ENCODE measurements at places on chromosomes 5 and 9.
A peak's percentile ranks its signal among the peaks of the same experiment; 100 is the strongest.

GRCh38 chr9:68742333-68742730, 37.3 kb downstream of the PIP5K1B start:
- DNase-seq, result no peak

DNA sequence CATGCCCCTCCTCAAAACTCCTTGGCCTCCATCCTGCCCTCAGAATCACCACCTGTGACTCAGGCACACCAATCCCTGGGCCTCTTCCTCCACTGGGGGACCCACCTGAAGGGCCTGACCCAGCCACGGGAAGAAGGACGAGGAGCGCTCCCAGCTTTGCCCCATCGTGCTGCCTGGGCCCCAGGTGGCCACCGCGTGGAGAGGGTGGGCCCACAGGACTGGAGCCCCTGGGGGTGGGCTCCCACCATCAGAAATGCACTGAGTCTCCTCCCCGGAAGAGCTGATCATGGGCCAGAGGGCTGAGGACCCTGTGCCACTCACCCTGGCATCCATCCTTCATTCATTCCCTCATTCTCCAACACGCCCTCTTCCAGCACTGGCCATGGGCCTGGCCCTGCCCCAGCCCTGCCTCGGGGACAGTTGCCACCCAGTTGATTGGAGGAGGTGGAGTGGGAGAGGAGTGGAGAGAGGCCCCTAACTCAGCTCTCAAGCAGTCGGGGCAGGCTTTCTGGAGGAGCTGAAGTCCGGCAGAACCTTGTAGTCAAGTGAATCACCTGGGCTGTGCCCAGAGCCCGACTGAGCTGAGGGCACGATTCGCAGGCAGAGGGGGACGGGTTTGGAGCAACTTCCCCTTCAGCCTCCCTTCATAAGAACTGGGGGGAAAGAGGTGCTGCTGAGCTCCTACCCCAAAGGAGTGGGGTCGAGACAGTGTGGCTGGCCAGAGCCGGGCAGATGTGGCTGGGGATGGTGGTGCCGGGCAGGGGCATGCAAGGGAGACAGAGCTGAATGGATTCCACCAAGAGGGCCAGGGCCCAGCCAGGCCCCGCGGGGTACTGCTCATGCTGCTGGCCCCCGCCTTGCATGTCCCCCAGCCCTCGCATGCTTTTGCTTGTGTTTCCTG, 29.6 kb downstream of the DNM1 start:
- no peak for DNase-seq

DNA sequence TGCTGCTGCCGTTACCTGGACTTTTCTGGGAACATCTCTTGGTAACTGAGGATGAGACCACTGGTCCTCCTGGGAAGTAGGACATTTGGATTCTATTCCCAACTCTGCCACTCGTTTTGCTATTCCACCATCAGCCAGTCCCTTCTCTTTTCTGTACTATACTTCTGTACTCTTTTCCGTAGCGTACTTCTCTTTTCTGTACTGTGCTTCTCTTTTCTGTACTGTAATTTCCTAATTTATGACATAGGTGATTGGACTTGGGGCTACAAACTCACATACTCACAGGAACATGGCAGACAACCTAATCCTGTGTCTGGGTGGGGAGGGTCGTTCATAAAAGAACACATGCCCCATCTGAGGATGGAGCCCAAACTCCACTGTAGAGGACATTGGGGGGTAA, 335.3 kb upstream of the PANK3 start:
- DNase-seq, result no peak

DNA sequence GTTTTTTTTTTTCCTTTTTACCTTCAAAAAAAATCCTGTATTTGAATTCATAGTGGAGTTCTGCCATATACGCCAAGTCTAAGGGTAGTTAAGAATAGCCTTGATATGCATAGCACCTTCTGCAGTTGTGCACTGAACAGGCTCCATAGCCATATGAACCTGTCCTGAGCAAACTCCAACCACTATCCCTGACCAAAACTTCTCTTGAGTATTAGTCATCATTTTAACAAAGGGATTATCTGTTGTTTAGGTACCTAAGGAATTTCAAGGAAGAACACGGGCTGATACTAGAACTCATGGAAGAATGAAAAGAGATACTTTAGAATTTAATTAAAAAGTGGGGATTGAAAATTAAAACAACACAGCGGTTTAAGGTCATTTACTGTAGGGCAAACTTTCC, 1.9 kb upstream of the FBXO38 start:
- DNase-seq, result no peak

DNA sequence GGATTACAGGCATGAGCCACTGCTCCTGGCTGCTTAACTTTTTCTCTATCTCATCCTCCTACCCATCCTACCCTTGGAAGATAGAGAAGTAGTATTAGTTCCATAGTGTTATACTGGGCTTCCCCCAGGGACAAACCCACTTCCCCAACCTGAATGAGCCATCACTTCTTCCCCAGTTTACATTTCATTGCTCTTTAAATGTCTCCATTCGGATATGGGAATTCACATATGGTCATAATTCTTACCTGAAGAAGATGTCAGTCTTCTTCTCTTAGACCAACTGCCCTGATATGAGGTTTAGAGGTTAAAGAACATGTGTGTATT, 1.9 kb downstream of the CD274 start:
- no peak for DNase-seq

GRCh38 chr5:12793373-12793772, 889.1 kb upstream of the CTNND2 start:
- no peak for DNase-seq

- DNase-seq, result no peak
Measured at GRCh38 chr9:95729046-95729445, 146.4 kb upstream of the ERCC6L2 start.

DNA sequence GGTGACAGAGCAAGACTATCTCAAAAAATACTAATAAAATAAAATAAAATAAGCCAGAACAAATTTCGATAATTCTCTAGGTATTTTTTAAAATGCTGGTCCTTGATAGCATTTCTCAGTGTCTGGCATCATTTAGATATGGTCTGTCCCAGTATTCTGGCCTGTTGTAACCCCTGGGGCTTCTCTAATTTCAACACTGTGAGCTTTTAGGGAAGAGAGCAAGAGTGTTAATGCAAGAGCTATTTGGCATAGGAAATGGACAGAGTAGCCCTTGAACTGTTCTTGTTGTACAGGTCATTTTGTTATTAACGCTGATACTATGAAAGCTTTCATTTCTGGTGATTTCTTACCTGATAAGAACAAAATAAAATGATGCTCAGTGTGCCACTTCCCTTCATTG, 112.2 kb upstream of the ZNF608 start:
- DNase-seq, result no peak

- DNase-seq, result no peak
Measured at GRCh38 chr9:72844440-72844768, 108.4 kb downstream of the ALDH1A1 start.

GRCh38 chr5:140041099-140041491, 2.0 kb downstream of the NRG2 start:
- DNase-seq, result no peak

GRCh38 chr9:112241491-112241890, 66.4 kb upstream of the SUSD1 start:
- no peak for DNase-seq

DNA sequence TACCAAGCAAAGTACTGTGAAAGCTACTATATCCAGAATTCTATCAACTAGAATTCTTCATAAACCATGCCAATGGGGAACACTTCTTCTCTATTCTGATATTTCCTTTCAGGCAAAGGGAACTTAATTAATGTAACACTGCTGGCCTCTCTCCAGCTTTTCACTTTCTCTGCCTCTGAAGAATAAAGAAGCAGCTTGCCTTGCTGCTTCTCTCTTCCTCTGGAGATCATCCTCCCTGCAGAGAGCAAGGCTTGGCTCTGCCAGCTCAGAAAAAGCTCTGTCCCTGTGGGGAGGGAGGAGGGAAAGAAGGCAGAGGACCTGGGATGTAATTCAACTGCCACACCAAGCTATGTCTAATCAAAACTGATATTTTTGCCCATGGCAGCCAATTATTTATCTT, 6.5 kb downstream of the CTNND2 start:
- no peak for DNase-seq

DNA sequence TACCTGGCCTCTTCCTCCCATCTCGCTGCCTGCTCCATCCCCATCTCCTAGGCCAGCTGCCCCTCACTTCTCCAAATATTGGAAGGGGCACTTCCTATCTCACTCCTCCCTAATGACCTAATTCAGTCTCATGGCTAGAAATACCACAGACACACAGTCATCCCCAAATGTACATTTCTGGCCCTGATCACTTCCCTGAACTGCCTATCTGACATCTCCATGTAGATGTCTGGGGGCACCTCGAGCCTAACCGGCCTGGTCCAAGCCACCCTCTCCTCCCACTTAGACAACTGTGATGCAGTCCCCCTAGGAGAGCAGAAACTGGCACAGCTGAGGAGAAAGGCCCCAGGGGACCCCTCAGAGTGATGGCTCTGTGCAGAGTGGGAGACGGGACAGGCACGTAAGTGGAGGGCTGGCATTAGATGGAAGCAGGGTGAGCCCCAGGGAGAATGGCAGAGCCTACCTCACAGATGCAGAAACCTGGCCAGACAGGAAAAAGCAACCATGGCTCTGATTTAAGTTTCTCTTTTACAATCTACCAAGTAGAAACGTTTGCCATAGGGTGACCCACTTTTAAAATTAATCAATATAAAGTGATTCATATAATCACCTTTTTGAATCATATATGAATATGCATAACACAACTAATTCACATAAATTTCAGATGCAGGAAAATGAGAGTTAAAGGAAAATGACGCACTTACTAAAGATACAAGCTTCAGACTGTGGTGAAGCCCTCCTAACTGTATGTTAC, 22.1 kb downstream of the CAMSAP1 start:
- no peak for DNase-seq

GRCh38 chr5:132256086-132256782, 1.3 kb upstream of the PDLIM4 start:
- DNase-seq, result no peak

- DNase-seq, result no peak
Measured at GRCh38 chr5:1769752-1770442, 29.7 kb downstream of the MRPL36 start.

DNA sequence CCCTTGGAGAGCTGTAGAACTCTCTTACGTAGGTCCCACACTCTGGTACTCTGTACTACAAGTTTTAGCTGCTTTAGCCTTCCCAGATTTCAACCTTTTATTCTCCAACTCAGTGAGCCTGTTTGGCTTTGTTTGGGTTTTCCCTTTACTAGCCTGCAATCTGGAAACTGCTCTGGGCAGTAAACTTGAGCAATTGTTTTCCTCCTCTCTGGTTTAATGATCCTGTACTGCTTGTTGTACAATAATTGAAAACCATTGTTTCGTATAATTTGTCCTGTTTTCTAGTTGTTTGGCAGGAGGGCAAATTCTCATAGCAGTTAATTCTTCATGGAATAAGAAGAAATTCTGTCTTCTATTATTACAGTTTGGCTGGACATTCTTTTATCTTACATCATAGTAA, 62.8 kb upstream of the TLX3 start:
- no peak for DNase-seq

DNA sequence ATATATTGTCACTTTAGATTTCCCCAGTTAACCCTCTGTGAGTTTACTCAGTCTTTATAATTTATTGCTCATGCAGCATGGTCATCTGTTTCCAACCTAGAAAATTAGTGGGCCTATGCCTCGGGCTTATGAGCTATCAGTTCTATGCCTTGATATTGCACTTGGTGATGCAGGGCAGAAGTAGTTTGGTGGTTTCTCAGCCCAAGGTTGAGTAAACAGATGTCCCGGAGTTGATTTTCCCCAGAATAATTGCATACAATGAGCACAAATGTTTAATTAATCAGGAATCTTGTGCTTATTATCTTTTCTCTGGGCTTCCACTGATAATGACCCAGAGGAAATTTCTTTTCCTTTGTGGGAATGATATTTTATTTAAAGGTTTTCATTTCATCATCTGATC, 474.0 kb downstream of the CCDC171 start:
- DNase-seq, result no peak

- no peak for DNase-seq
Measured at GRCh38 chr9:90629991-90630390, 12.6 kb downstream of the DIRAS2 start.

- no peak for DNase-seq
Measured at GRCh38 chr9:79663300-79663699, 91.5 kb downstream of the TLE4 start.

GRCh38 chr5:133111299-133111698, 59.5 kb downstream of the HSPA4 start:
- peak; percentile 78 for DNase-seq

- no peak for DNase-seq
Measured at GRCh38 chr5:110956913-110957813, 114.3 kb upstream of the TSLP start.

DNA sequence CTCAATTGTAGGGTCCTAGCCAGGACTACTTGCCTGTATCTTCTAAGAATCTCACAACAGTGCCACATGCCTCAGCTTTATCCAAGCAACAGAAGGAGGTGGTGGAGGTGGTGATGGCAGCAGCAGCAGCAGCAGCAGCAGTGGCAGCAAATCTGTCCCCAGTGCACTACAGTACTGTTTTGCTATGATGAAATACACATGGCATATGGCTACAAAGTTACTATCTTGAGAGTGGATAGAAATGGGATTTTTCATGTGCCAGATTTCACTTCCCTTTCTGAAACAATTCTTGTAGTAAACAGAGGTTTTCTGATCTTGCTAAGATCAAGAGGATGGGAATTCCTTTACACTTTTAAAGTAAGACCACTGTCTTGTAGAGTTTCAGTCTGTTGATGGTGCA, 8.1 kb upstream of the CYSTM1 start:
- DNase-seq, result no peak

GRCh38 chr5:98301547-98301946, 471.9 kb upstream of the RGMB start:
- no peak for DNase-seq

DNA sequence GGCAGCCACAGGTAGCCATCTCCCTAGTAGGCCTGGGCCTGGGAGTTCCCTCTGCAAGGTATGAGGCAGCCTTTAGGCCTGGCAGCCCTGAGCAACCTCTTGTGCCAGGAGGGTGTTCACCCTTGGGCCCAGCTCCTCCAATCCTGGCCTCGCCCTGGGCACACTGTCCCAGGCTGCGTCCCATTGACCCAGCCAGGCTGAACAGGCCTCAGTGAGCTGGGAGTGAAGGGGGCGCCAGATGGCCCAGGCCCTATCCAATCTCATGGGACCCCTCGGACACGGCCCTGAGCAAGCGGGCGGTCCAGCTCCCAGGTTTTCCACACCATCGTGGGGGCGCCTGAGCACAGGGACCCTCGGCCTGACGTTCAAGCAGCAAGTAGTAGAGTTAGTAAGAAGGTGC, 14.5 kb downstream of the SH3GLB2 start:
- no peak for DNase-seq

DNA sequence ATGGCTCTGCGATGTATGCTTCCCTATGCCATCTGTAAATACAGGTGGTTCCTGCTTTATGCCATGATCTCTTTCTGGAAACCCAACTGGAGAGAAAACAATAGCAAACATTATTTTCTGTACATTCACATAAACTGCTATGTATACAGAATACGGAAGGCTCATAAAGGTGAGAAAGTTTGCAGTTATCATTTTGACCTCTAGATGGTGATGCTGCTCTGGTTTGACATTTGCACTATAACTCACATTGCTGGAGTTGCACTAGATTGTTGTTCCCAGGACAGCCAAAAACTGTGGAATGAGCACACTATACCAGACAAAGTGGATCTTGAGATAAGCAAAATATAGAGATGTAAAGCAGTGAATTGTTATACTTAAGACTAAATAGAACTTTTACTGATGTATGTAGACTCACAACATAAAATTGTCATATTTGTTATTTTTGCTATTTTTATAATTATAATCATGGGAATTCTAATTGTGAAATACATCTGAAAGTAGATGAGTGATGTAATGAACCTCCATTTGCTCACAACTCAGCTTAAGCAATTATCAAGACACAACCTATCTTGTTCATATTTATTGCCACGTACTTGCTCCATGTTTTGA, 246.5 kb downstream of the PTPRD start:
- DNase-seq, result peak; percentile 4

Data from hematopoietic multipotent progenitor cell (in vitro differentiated cells).